ENCODE measurements at places on chromosomes 7 and 10.

- no peak for DNase-seq
Observed at GRCh38 chr10:65968871-65969270, 957.0 kb upstream of the LRRTM3 start.

DNA sequence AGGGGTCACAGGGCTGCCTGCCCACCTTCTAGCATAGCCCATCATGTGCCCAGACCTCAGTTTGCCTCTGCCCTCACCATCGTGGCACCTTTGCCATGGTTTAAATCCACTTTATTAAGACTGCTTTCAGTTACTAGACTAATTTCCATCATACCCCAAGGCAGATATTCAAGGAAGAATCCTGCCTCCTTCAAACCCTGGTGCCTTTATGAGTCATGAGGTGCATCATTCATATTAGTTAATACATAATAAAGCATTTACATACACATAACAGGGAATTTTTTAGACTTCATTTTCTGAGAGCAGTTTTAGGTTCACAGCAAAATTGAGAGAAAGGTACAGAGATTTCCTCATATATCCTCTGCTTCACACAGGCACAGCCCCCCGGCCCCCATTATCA lies 62.8 kb downstream of the CXCL12 start:
- no peak for DNase-seq

GRCh38 chr7:114787556-114787955 lies 134.3 kb upstream of the MDFIC start:
- DNase-seq = no peak

DNA sequence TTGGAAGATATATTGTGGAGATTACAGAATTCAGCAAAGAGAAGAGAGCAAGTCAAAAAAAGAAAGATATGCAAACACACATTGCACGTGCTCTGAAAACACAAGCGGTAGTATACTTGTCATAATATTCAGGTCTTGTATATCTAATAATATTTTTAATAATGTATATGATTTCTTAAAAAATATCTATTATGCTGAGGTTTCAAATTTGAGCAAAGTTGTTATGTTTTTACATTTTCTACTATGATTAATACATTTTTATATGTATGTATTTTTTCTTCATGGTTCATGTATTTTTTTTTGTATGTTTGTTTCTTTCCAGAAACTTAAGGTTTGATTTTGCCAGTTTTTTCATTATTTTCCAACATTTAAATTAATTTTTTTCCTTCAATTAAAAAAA lies 752.4 kb upstream of the VSTM2A start:
- DNase-seq = no peak
